NCI-H187 (cell line): ENCODE measurements at places on chromosomes 7 and 10.

DNA sequence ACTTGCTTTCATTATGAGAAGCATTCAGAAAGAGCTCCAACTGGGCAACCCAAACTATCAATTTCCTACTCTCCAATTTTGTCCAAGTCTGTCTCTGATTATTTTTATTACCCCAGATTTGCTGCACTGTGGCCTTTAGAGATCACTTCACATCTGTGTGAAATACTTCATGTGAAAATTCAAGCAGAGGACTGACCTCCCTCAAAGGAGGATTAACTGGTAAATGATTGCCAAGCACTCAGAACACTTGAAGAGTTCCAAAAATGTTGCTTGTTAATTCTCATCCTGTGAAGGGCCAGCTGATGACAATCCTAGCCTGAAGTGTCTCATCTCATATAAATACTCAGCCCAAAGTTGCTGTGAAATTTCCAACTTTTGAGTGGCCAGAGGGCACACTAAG lies 182.8 kb upstream of the DGKB start:
- no peak for DNase-seq

DNA sequence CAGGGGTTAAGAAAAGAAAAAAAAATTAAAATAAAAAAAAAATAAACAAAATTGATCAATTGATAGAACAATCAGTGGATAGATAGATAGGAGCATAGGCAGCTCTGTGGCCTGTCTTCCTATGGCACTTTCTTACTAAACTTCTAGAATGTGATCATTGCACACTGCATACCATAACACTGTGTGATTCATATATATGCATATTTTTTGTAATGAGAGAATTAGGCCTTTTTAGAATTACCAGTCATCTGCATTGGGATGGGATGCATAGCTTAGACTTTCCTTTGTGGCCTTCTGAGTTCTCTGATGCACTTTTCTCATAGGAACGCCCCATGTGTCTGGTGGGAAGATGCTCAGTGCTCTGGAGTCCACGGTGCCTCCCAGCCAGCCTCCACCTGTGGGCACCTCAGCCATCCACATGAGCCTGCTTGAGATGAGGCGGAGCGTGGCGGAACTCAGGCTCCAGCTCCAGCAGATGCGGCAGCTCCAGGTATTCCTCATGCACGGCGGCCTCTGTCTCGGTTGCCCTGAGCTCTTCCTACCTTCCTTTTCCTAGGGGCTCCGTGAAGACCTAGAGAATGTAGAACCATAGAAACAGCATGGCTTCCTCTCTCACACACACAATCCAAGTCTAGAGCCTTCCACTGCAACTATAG lies 222.5 kb downstream of the ARHGAP21 start:
- DNase-seq, result no peak

GRCh38 chr7:33108554-33109004 lies 625 bp downstream of the RP9 start:
- DNase-seq, result no peak

GRCh38 chr7:1232623-1233332 lies at the start of gene UNCX:
TSS of gene UNCX (plus strand) at chr7:1232872. CDS start at chr7:1233018, 146 bp downstream.
- no peak for DNase-seq

GRCh38 chr7:117019786-117020590 lies 66.7 kb downstream of the ST7 start:
- peak; percentile 94 for DNase-seq

- no peak for DNase-seq
Observed at GRCh38 chr10:83585686-83586085, 553.6 kb upstream of the GHITM start.

GRCh38 chr7:28678431-28678965 lies 266.2 kb downstream of the CREB5 start:
- no peak for DNase-seq

DNA sequence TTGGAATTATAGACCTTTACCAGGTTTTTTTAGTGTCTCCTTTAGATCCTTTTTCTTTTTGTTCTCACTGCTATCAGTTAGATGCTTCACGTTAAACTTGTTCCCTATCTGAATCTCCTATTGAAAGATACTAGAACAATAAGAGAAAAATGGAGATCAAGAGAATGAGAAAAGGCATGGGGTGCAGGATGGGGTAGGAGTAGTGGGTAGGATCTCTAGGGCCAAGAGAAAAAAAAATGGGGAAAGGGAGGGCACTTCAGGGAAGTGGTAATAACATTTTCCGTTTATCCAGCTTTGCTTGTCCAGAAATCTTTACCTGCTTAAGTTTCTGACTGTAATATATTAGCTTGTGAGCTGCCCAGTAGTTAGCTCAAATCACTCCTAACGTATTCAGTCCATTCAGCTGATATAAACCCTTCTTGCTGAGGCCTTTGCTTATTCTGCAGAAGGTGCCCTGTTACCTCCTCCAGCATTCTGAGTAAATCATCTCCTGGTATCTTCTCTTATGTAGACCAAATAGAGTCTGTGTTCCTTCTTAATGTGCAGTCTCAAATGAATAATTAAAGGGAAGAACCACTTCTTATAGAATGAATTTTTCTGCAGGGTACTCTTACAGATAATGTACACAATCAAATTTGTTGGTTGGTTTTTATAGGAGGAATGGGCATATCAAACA lies 69.7 kb downstream of the ZNRF2 start:
- DNase-seq, result no peak

- no peak for DNase-seq
Observed at GRCh38 chr7:20351901-20352300, 21.2 kb downstream of the ITGB8 start.

DNA sequence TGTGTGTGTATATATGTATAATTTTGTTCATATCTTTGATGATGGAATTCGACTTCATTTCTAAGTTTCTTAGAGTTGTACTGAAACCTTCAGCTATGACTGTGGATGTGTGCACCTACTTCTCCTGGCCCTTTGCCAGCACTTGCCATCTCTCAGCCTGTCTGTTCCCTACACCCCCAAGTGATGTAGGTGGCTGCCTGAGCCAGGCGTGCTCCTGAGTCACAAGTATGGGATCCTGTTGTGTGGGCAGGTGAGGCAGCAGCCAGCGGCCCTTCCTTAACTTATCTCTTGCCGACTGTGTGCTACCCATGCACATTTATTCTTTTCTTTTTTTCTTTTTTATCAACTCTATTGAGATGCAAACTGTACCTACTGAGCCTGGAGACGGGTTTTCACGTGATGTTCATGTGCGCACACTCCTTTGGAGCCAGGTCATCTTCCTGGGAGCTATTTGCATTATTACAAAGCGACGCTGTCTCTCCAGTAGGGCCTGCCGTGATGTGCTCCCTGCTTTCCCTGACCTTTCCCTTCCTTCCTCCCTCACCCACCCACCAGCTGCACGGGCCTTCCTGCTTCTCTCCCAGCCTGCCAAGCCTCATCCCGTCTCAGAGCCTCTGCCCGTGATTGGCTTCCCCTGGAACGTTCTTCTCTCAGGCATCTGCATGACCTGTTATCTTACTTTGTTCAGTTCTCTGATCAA lies 31.3 kb upstream of the GALNT11 start:
- DNase-seq, result no peak

- no peak for DNase-seq
Observed at GRCh38 chr10:15515202-15515601, 144.1 kb upstream of the FAM171A1 start.

DNA sequence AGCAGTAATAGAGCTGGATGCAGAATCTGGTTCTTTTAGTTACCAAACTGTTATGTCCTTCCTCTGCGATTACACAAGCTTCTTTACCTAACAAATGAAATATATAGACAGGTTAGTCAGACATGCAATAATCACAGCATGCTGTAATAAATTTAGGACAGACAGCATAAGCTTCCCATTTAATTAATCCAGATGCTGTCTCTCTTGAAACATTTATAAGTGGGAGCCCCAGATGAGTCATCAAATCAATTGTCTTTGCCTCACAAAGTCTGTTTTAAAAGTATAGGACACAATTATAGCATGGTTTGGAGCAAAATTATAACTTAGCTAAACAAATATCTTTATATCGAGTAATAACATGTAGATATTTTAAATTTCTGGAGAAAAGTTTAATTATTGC lies 1.6 kb downstream of the CDNF start:
- DNase-seq, result no peak

DNA sequence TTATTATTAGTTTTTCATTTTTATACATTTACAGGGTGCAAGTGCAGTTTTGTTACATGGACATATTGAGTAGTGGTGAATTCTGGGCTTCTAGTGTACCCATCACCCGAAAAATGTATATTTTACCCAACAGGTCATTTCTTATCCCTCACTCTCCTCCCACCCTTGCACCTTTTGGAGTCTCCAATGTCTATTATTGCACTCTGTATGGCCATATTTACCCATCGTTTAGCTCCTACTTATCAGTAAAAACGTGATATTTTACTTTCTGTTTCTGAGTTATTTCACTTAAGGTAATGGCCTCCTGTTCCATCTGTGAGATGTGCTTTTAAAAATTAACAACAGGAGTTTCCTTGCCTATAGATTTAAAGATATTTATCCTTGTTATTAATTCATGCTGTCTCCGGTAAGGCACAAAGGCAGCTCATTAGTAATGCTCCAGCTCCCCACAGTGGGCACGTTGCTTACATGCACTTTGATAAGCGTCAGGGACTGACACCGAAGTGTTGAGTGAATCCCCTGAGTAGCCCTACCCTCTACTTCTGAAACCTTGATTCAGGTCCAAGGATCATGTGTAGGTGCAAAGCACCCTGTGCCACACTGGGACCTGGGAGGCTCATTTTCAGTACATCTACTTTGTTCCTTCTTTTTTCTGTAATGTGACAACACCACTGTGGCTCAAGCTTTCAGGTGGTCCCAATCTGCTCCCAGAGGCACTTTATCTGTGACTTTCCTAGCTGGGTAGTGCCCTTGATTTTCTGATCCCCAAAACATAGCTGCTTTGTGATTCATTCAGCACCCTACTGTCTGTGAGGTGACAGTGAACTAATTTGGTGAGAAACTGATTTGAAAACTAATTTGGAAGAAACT lies 27.3 kb downstream of the HYAL4 start:
- DNase-seq, result peak; percentile 1

- DNase-seq, result no peak
Observed at GRCh38 chr10:71842856-71843686, 8.0 kb downstream of the PSAP start.

DNA sequence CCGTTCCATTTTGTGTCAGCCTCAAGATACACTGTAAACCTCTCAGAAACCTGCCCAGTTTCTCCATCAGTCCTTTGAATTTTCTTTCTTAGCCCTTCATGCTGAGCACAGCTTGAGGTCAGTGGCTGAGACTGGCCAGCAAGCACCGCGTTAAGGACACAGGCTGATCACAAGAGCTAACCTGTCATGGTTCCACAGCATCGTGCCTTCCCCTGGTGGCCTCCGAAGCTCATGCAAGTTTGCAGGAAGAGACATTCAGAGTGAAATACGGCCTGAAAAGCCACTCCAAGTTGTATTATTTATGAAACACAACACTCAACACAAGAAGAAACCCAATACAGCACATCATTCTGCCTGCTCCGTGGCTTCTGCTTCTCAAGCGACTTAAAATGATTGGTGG lies 57.0 kb upstream of the PFKP start:
- no peak for DNase-seq

- DNase-seq, result peak; percentile 58
Observed at GRCh38 chr10:5623081-5623748, 43.2 kb downstream of the ASB13 start.

DNA sequence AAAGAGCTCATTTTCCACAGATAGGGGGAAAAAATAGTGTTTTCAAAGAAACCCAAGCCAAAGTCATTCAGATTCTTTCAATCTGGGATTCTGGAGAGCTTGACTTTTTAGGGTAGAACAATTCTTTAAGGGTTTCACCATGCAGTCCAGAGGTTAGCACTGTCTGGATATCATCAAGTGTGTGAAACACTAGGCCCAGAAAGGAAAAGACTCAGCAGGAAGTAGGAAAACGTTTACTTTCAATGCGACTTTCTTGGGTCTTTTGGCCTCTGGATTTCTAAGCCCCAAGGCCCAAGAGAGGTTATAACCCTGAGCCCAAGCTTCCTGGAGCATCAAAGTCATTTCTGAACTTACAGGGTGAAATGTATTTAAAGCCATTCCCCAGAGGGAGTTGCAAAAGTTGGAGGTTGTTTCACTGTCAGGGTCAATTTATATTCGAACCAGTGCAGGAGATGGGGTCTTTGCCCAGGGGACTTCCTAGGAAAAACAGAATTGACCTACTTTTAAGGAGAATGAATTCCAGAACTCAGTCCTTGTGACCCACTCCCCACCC lies 158.0 kb downstream of the C7orf25 start:
- DNase-seq, result no peak

DNA sequence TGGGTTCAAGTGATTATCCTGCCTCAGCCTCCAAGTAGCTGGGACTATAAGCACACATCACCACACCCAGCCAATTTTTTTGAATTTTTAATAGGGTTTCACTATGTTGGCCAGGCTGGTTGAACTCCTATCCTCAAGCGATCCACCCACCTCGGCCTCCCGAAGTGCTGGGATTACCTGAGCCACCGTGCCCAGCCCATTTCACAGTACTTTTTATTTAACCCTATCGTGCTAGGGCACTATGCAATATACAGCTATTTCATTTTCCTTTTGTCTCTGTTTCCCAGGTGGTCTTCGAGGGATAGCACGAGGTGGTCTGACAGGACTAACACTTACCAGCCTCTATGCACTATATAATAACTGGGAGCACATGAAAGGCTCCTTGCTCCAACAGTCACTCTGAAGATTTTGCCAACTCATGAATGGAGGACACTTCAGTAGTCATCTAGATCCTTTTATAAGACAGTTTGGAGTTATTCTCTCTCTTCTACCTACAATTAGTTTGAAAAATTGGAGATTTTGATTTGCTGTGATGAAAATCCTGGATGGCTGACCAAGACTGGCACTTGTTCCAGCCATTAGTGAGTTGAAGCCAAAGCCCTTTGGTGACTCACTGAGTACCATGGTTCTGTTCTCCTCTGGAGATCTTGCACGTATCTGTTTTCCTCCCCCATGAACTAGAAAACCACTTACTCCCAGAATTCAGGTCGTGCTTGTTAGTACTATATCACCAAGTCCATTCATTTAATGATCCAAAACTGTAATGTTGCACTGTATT lies 27.3 kb downstream of the NCOA4 start:
- DNase-seq, result no peak

DNA sequence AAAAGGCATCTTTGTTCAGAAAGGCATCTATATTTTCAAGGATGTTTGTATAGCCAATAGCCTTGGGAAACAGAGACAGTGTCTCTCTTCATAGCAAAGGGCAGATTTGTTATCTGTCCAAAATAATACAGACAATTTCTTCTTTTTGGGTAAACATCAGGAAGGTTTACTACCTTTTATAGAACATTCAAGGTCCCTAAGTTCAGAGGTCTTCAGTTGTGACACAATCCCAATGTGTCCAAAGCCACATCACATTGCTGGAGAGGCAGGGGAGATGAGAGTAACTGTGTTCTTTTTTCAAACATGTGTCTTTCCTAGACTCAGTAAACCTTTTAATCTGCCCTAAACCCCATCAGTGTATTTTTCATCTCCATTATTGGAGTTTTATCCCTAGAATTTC lies 33.6 kb upstream of the FAM13C start:
- no peak for DNase-seq

DNA sequence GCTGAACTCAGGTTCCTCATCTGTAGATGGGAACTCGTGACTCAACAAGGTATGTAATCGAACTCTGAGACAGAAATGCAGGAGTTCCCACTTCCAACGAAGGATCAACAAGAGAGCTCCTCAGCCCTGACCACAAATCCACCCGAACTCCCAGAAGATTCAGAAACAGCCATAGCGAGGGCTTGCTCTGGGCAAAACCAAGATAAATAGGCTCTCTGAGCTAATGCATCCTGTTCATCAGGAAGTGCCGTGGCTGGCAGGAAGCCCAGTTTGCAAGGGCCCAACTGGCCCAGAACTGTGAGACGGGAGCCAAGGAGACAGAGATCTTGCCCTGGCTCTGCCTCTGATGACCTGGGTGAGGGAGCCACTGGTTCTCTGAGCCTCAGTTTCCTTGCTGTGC lies 141.7 kb upstream of the PFKP start:
- peak; percentile 49 for DNase-seq
